PC-9 (cell line): ENCODE measurements at places on chromosomes 16 and 17.

DNA sequence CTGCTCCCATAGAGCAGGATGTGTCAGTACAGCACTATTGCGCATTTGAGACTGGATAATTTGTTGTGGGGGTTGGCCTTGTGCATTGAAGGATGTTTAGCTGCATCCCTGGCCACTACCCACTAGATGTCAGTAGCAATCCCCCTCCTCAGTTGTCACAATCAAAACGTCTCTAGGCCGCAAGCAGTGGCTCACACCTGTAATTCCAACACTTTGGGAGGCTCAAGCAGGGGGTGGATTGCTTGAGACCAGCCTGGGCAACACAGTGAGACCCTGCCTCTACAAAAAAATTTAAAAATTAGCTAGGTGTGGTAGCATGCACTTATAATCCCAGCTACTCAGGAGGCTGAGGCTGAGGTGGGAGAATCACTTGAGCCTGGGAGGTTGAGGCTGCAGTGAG is 48.4 kb downstream of the CENPV start:
- DNase-seq = peak; percentile 10
- no peaks in the 10 kb centered on the region for H3K27me3 ChIP-seq
- no peaks in the 10 kb centered on the region for H3K36me3 ChIP-seq

DNA sequence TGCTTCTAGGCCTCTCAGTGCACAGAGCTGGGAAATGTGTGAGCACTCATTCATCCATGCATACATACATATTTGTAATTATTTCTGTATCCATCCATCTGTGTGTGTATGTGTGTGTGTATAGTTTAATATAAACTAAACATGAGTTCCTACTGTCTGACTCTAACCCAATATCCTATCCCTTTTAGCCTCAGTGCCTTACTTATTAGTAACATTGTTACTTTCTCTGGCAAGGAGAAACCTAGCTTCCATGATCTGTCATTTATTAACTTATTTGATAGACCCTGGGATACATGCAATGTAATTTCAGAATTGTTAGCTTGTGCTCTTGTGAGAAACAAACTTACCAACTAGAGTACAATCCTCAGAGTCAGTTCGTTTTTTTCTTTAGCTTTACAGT is 59.0 kb upstream of the WSCD1 start:
- no peaks in the 10 kb centered on the region for H3K36me3 ChIP-seq
- no peak overlapping the region for H3K4me3 ChIP-seq
- DNase-seq = no peak
- H3K4me1 ChIP-seq = no peaks in the 10 kb centered on the region

- DNase-seq = no peak
- no peaks in the 10 kb centered on the region for H3K4me1 ChIP-seq
- no peak overlapping the region for H3K4me3 ChIP-seq
- peaks cover 68% of the 10 kb centered on the region for H3K27me3 ChIP-seq
Observed at GRCh38 chr16:49545741-49546448, 172.3 kb downstream of the C16orf78 start.

DNA sequence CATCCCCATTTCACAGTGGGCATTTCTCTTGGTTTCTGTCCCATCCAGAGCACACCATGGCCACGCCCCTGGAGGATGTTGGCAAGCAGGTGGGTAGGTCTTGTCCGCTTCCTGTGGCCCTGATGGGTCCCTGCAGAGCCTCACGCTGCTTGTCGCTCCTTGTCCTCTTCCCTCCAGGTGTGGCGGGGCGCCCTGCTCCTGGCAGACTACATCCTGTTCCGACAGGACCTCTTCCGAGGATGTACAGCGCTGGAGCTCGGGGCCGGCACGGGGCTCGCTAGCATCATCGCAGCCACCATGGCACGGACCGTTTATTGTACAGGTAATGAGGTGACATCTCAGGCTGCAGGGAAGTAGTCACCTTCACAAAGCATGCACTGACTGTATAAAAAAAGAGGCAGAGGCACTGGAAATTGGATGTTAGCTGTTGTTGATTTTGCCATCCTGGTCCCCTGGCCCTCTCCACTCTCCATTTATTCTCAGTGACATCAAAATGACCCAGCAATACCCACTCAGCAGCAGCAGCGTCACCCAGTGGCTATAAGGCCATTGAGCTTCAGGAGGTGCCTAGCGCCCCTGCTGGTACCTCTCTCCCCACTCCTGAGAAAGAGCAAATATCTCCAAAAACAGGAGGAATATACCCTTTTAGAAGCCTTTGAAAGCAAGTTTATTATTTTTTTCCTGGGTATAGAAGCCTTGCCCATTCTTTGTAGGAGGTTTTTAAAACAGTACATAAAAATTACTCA is 13.7 kb downstream of the METTL22 start:
- H3K36me3 ChIP-seq = no peaks in the 10 kb centered on the region; the same call in 1 of the 2 replicates
- no peaks in the 10 kb centered on the region for H3K27me3 ChIP-seq
- no peak overlapping the region for H3K27ac ChIP-seq
- no peak overlapping the region for H3K4me3 ChIP-seq
- no peak for DNase-seq

DNA sequence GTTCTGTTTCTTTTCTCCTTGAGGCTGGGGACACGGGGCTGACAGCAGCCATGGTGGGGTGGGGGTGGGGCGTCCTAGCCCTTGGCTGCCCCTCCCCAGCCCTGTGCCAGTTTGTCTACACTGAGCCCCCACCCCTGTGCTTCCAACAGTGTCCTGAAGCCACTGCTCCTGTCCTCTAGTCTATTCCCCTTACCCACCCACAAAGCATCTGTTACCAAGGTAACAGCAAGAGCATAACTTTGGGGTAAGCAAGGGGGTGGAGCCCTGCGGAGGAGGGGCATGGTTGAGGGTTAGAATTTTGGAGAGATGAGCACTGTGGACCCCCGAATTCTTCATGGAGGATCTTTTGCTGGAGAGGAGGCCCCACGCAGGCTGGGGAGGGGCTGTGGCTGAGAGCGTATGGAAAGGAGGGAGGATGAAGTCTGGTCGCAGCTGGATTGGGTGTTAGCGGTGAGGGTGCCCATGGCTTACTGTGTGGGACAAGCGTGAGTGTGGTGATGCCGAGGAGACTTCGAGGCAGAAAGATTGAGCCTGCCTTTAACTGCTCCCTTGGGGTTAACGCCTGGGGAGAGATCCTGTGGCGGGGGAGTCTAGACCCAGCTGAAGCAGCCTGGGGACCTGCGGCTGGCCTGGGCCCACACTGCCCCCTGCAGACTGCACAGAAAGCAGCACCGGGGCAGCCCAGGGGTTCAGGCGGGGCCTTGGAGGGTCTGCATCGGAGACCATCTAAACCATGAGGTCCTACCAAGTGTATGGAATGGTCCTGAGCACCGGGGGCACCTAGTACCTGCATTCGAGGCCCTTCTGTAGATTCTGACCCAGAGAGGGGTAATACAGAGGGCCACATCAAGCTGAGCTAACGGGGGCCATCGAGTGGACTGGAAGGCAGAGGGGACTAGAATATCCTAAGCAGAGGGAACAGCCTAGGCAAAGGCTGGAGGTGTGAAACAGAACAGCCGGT is 6.1 kb upstream of the STAC2 start:
- H3K4me1 ChIP-seq = peaks cover 10% of the 10 kb centered on the region; the same call in 1 of the 2 replicates
- no peaks in the 10 kb centered on the region for H3K27me3 ChIP-seq
- H3K27ac ChIP-seq = no peak overlapping the region
- DNase-seq = no peak
- H3K36me3 ChIP-seq = no peaks in the 10 kb centered on the region
- no peak overlapping the region for H3K4me3 ChIP-seq

DNA sequence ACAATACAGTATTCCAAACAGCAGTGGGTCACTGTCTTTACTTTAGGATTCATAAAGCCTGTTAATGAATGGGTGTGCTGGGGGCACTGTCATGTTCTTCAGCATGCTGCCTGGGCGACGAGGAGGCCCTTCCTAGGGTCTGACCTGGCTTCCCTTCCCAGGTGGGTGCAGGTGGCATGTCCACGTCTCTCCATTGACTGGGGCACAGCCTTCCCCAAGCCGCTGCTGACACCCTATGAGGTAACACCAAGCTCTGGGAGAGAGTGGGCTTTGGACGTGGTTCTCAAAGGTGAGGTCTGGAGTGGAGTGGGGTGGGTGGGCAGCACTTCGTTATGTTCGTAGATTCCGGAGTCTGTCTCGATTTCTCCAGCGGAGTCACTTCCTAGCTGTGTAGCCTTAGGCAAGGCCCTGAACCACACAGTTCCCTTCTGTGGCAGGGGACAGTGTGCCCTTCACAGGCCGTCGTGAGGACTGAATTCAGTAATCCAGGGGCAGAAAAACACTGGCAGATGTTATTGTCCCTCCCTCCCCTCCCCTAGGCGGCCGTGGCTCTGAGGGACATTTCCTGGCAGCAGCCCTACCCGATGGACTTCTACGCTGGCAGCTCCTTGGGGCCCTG is 771 bp upstream of the OVCA2 start:
- H3K4me1 ChIP-seq = peaks cover 35% of the 10 kb centered on the region
- DNase-seq = no peak
- peaks cover 7% of the 10 kb centered on the region; the same call in 1 of the 2 replicates for H3K36me3 ChIP-seq
- no peak overlapping the region for H3K27ac ChIP-seq

GRCh38 chr16:24993722-24994686 is 21.2 kb downstream of the ARHGAP17 start:
- H3K36me3 ChIP-seq = no peaks in the 10 kb centered on the region
- peak; percentile 89 for DNase-seq
- peak overlapping the region; percentile 55 for H3K27ac ChIP-seq
- H3K27me3 ChIP-seq = no peaks in the 10 kb centered on the region
- H3K4me3 ChIP-seq = no peak overlapping the region

DNA sequence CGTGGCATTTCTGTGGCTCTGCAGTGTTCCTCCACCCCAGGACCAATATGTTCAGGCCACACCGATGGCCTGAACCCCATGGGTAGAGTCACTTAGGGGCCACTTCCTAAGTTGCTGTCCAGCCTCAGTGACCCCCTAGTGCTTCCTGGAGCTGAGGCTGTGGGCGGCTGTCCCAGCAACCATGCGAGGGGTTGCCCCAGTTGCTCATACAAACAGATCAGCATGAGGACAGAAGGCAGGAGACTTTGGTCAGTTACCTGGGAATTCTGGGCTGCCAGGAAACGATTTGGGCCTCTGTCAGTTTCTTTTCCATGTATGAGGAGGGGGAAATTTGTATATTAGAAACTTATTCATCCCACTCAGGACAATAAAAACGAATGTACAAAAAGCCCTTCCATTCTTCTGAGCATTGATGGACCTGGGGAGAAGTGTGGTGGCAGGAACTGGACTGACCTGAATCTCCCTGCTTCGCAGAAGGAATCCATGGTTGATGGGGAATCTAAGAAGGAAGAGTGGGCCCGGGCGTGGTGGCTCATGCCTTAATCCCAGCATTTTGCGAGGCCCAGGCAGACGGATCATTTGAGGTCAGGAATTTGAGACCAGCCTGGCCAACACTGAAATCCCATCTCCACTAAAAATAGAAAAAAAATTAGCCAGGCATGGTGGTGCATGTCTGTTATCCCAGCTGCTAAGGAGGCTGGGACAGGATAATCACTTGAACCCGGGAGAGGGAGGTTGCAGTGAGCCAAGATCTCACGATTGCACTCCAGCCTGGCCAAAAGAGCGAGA is 4.9 kb upstream of the IL32 start:
- no peaks in the 10 kb centered on the region for H3K27me3 ChIP-seq
- H3K4me3 ChIP-seq = no peak overlapping the region
- DNase-seq = no peak
- peaks cover 10% of the 10 kb centered on the region; the same call in 1 of the 2 replicates for H3K4me1 ChIP-seq

GRCh38 chr17:751269-752001 is 629 bp downstream of the GEMIN4 start:
- H3K36me3 ChIP-seq = peaks cover 20% of the 10 kb centered on the region; the same call in 1 of the 2 replicates
- no peaks in the 10 kb centered on the region for H3K27me3 ChIP-seq
- peak overlapping the region; percentile 74 for H3K4me3 ChIP-seq
- peaks cover 18% of the 10 kb centered on the region for H3K4me1 ChIP-seq
- peak overlapping the region; percentile 51 for H3K27ac ChIP-seq
- DNase-seq = peak; percentile 50

- H3K4me3 ChIP-seq = no peak overlapping the region
- no peaks in the 10 kb centered on the region for H3K27me3 ChIP-seq
- H3K27ac ChIP-seq = no peak overlapping the region
- H3K36me3 ChIP-seq = peaks cover 30% of the 10 kb centered on the region
- no peak for DNase-seq
Observed at GRCh38 chr16:28108590-28109247, 45.2 kb upstream of the GSG1L start.

GRCh38 chr16:23837553-23838308 is 1.9 kb downstream of the PRKCB start:
- no peak for DNase-seq
- no peak overlapping the region for H3K27ac ChIP-seq
- no peak overlapping the region for H3K4me3 ChIP-seq
- H3K4me1 ChIP-seq = no peaks in the 10 kb centered on the region
- no peaks in the 10 kb centered on the region for H3K36me3 ChIP-seq

GRCh38 chr16:84471316-84471715 is 33.1 kb downstream of the MEAK7 start:
- peaks cover 41% of the 10 kb centered on the region for H3K36me3 ChIP-seq
- no peaks in the 10 kb centered on the region for H3K27me3 ChIP-seq
- H3K4me3 ChIP-seq = no peak overlapping the region
- DNase-seq = no peak
- no peak overlapping the region for H3K27ac ChIP-seq

DNA sequence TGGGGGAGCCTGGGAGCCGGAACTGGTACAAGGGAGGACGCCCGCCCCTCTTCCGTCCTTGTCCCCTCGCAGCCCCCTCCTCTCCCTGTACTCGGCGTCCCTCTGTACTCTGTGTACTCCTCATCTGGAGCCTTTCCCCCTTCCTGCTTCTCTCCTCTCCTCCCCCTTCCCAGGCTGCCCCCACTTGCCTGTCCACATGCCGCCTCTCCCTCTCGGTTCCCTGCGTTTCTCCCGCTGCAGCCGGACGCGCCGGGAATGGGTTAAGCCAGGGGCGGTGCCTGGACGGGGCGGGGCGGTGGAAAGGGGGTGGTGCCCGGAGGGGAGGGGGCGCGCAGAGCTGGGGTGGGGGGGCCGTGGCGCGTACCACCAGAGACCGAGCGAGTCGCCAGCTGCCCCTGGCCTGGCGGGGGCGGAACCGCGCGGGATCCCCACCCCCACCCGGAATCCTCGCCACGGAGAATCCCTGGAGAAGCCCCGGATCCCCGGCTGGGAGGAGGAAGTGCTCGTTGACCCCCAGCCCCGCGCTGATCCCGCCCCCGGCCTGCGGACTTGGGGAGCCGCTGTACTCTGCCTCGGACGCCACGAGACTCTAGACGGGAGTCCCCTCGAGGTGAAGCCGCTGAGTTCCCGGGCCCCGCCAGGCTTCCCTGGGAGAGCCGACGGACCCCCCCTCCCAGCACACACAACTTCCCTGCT is 22.6 kb downstream of the GJD3 start:
- peak overlapping the region; percentile 65 for H3K4me3 ChIP-seq
- peak overlapping the region; percentile 49 for H3K27ac ChIP-seq
- no peaks in the 10 kb centered on the region for H3K36me3 ChIP-seq
- no peaks in the 10 kb centered on the region for H3K27me3 ChIP-seq

GRCh38 chr17:8835106-8835505 is 32.4 kb downstream of the PIK3R6 start:
- H3K4me1 ChIP-seq = no peaks in the 10 kb centered on the region
- H3K27ac ChIP-seq = no peak overlapping the region
- H3K4me3 ChIP-seq = no peak overlapping the region
- peaks cover 24% of the 10 kb centered on the region for H3K27me3 ChIP-seq
- DNase-seq = no peak
- H3K36me3 ChIP-seq = no peaks in the 10 kb centered on the region
